Tongue (tissue), 3 donors: ENCODE measurements at places on chromosomes 6 and 20.
A peak's percentile ranks its signal among the peaks of the same experiment; 100 is the strongest.

DNA sequence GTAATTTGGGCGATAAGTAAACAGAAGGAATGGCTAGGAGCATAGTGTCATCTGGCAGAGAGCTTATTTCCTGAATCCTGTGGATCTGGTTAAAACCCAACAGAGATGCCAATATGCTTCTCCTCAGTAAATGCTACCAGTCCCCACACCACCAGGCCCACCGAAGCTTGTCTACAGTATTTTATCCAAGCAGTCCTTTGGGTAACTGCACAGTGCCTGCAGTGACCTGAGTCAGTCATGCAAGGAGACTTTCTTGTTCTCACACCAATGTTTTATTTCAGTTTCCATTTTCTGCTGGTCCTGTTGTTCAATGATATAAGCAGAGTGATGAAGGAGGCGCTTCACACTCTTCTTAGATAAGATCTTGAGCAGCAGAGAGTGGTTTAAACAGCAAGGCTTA, 326.3 kb downstream of the RIMS1 start:
- DNase-seq: no peak

GRCh38 chr6:136113736-136114173, 136.4 kb downstream of the MTFR2 start:
- peak; percentile 78 for DNase-seq

DNA sequence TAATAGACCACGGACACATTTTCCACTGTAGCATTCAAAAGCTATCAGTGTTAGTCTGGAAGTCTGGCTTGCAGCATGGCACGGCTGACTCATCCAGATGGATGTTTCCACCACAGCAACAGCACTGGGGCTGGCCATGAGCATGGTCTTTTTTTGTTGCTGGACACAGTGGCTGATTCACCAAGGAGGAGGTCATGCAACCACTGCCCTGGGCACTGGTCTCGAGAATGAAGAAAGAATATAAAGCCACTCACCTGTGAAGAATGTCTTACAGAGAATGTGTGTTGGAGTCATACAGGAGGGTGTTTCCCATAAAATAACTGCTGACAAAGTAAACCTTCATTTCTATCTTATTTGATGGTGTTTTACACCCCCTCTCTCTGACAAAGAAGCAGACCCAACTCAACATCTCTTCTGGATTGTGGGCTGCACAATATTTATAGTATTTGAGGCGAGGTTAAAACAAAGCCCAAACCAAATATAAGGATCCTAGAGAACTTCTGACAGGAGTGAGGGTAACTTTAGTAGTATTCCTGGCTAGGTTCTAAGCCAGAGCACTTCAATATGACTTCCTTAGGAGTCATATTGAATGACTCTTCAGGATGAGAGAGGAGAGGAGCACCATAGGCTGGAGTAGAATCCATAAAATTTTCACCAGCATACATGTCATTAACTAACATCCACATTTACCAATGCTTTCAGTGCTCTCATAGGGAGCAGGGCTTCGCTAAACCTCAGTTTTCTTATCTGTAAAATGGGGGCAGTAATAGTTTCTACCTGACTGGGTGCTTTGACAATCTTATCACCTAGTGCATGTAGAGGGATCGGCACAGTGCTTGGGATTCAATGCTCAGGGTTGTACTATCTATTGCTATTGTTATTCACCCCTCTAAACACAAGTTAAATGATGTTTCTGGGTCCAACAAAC, 121.4 kb downstream of the KIF13A start:
- peak; percentile 27 for DNase-seq

GRCh38 chr20:63951398-63952209, 4.6 kb downstream of the UCKL1 start:
- DNase-seq: no peak

DNA sequence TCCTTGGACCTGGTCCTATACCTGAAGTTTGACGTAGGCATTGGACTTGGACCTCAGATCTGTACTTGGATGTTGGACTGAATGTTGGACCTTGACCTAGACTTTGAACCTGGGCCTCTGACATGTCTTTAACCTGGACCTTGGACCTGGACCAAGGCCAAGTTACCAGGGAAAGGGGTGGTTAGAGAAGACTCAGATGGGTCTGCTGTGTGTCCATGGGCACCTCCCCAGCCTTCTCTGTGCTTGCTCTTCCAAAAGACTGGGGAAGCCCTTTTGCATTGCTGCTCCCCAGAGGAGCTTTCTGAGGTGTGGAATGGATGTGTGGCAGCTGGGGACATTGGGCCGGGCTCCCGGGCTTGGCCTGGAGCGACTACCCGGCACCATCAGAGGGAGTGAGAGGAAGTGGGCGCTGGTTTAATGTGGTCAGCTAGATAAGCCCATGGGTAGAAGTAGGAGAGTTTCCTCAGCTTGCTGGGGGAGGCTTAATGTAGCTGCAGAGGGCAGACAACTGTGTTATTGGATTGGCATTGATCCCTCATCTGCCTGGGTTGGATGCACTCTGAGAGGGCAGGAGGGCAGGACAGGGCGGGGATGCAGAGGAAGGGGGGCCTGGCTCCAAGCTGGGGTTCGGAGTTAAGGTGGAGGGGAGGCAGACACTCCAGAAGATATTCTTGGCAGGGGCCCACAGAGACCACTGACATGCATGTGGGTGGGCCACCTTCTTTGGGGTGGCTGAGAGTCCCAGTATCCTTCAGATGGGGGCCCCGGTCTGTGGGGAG, 4.2 kb downstream of the SCRT2 start:
- DNase-seq: no peak

DNA sequence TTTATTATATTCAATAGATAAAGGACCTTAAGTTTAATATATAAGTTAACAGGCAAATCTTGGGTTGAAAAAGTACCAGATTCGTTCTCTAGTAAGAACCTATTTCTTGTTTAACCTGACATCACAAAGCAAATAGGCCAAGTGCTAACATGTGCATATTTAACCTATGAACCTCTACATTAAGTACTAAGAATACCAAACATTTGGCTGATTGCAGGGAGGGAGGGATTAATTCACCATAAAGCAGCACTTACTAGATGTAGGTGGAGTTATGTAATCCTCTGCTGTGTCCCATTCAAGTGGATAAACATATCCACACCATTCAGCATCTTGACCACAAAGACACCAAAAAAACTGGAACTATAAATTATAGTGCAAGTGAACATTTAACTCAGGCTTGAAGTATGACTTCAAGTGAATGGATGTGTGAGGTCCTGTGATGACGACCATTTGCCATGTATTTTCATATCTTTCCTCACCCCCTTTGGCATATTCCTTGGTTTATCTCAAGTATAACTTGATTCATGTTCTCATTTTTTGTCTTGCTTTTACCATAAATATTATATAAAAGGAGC, 10.2 kb downstream of the STX11 start:
- no peak for DNase-seq

DNA sequence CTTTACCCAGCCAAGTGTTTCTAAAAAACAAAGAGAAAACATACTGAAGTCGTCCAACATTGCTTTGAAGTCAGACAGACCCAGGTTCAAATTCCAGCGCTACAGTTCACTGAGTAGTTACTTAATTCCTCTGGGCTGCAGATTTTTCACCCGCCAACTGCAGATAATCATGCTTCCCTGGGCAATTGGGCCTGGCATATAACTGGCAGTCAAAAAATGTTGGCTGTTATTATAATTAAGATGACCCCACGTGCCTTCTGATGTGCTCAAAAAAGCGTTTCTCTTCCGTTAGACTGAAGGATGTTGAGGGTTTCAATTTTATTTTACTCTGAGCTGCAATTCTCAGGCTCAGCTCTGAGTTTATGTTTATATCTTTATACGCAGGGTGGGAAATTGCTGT, 156.1 kb upstream of the CITED2 start:
- DNase-seq: no peak

DNA sequence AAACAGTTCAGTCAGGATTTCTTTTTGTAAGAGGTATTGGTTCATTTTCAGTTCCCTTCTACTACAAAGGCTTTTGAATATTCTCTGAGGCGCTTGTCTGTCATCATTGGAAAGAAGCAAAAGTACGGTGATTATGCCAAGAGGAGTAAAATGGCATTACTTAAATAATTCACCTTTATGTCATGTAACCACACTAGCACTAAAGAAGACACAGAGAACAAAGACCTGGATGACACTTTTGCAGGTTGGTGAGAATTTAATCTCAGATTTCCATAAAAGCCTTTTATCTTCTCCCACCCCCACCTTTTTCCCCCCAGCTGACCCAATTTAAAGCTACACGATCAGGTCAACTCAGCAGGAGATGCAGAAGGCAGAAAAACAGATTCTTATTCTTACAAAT, 451.8 kb downstream of the HACE1 start:
- no peak for DNase-seq

DNA sequence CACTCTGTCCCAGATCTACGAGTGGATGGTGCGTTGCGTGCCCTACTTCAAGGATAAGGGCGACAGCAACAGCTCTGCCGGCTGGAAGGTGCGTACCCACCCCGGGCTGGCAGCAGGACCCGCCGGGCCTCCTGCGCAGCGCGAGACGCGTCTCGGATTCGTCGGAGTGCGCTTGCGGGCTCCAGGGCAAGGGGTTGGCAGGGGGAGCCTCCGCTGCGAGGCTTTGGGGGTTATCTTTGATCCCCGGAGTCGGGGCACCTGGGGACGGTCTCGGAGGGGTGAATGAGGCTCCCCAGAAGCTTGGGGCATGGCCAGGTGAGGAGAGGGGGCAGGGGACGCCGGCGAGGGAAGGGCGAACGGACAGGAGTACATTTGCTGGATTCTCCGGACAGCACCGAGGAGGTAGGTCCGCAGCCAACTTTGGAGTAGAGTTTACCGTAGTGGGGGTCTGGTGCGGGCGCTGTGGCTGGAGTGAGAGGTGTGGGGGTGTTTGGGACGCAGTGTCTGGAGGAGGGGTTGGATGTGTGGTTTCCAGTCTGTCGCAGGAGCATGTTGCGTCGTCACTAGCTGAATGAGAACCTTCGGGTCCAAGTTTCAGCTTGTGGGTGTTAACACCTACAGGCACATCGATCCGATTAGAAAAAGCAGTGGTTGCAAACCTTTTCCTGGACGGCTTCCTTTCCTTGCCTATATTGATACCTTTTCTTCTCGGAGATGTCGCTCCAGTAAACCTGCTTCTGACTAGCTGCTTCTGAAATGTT, 1.2 kb downstream of the FOXO3 start:
- no peak for DNase-seq

GRCh38 chr6:51213811-51214210, 395.1 kb downstream of the TFAP2B start:
- no peak for DNase-seq

- no peak for DNase-seq
Observed at GRCh38 chr20:50297498-50298376, 107.1 kb downstream of the CEBPB start.

DNA sequence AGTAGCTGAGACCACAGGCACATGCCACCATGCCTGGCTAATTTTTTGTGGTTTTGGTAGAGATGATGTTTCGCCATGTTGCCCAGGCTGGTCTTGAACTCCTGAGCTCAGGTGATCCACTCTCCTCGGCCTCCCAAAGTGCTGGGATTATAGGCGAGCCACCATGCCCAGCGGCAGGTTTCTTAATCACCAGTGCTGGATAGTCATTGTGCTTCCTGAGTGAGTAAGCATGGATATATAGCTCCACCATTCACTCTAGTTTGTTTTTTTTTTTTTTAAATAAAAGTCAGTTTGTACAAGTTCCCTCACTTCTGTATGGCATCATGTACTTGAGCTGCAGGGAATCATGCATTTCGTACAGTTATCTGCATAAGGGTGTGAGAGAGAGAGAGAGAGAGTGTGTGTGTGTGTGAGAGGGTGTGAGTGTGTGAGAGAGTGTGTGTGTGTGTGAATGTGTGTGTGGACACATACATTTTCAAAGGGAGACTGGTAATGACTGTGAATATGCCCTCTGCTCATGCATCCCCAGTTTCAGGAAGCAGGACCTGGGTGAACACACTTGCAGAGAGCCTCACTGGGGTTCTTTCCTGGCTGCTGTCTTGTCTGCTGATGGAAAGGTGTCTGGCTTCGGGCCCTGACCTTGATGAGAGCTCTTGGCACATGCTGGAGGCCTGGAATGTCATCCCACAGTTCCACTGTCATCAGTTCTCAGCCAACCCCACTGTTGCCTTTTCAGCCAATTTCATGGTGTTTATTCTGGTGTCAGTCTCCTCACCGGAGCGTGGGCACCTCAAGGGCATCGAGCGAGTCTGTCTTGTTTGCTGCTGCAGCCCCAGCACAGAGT, 65.0 kb upstream of the XRN2 start:
- DNase-seq: no peak
